ENCODE measurements at places on chromosomes 3 and 15.

DNA sequence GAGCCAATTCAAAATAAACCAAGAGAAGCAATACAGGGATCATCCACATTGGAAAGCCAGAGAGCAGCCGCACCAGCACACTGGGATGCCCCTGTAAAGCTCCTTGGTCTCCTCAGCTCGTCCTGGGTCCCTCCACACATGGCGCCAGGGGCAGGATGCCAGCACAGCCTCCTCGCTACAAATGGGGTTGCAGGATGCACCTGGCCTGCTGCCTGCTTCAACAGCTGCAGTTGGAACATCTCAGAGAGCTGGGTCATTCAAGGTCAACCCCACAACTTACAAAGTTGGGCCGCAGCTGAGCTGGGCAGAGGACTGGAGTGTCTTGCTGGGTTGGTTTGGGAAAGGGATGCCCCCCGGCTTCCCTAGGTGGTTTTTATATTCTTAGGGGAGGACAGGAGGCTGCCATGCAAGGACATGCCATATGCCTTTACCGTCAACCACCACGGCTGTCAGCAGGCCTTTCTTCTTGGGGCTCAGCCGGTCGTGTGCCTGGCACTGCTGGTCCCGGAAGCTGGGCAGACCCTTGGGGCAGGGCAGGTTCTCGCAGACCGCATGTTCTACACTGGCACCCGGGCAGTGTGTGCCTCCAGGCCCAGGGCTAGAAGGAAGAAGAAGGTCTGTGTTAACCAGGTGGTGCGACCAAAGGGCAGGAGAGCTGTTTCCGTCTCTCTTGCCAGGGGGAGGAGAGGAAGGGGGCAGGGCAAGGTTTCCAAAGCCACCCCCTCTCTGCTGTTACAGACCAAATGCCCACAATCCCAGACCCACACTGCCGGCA is 225.2 kb downstream of the ADAMTS17 start:
- no peak for DNase-seq

GRCh38 chr3:52792961-52793695 is 1.5 kb upstream of the ITIH3 start:
- DNase-seq, result no peak

DNA sequence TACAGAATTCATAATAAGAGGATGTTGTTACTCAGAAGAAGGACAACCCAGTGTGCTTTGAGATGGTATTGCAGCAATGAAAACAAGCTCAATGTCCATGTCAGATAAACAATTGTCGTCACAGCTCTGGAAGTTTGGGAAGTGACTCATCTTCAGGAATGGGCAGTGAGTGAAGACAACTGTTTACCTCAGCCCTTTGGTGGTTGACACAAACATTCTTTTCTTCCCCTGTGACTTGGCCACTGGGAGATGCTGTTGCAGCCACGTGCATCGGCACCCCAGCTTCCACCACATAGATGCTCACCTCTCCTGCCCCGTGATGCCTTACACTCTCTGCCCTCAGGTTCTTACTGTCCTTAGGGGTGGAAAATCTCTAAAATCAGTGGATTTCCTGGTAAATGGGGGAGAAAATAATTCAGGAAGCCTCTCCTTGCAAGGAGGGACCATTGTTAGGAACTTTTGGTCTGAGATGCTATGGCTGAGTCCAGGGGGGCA is 114.1 kb upstream of the GALNT15 start:
- no peak for DNase-seq

DNA sequence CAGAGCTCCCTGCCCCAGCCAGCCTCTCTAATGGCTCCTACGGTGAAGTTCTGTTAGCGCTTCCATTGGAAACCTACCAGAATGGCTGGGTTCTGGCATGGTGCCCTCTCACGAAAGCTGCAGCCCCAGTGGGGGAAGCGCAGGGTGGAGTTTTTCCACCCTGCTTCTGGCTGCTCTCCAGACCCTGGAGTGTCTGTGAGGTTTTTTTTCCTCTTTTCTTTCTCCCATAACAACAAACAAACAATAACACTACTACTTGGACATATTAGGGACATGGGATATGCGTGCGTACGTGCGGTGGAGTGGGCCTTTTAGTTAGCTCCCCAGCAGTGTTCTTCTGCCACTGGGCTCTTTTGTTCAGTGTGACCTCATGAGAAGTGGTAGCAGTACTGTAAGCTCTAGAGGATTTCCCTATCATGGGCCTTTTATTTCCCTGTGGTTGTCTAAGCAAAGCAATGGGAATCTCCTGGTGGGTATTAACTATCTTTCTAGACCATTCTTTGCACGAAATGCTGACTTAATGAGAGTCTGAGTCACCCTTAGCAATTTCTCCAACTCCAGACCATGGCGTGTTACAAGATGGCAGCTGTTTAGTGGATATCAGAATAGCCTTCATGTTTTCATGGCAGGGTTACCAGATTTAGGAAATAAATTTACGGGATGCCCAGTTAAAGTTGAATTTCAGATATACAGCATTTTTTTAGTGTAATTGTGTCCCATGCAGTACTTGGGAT is 161.9 kb downstream of the FNDC3B start:
- no peak for DNase-seq

DNA sequence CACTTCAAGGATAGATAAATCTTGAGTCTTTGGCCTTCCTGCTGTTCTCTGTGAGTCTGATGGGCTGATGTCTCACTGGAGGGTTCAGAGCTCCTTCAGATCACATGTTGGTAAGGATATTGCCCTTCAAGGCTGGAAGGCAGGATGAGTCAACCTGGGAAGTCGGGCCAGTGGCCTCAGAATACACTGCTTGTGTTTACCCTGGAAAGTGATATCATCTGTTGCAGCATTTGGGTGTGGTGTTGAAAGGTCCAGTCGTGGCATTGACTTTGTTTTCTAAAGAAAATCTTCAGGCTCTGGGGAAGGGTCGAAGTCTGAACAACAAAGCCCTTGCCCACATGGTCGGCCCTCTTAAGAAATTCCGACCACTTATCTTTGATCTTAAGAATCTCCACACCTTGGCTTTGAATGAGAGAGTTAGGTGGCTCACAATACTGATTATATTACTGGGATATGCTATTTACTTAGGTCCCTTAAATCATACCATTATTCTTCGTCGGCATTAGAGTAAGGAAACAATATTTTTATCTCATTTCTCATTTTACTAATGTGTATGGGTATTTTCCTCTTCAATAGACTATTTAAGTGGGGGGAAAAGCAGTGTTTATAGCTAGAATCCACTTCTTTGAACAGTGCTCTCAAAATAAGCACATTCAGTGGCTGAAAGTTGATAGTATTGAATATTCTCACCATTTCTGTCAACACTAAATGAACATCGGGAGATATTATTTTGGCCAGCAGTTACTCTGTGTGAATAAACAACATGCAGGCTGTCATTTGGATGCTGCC is 303.9 kb upstream of the RASGRP1 start:
- no peak for DNase-seq

- DNase-seq, result no peak
Observed at GRCh38 chr3:184604039-184604601, 42.5 kb downstream of the EPHB3 start.

DNA sequence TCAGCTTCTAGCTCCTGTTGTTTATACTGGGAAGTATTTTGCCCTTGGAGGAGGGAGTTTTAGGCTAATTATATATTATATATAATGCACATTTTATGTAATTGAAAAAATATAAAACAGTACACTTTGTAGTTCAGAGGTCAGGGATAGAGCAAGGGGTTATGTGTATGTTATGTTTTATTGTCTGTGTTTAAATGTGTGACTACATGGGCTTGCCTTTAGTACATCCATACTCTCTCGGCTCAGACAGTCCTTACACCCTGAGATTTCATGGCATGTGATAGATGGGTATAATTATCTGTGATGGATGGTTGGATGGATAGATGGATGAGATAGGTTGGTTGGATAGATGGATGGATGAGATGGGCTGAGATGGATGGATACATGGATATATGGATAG is 17.4 kb upstream of the ST3GAL6 start:
- no peak for DNase-seq

- peak; percentile 81 for DNase-seq
Observed at GRCh38 chr15:55993111-55993803, at the start of gene NEDD4. Gene NEDD4, minus strand, starts transcription at chr15:55993612. Its CDS starts 57 bp downstream, at chr15:55993555.

DNA sequence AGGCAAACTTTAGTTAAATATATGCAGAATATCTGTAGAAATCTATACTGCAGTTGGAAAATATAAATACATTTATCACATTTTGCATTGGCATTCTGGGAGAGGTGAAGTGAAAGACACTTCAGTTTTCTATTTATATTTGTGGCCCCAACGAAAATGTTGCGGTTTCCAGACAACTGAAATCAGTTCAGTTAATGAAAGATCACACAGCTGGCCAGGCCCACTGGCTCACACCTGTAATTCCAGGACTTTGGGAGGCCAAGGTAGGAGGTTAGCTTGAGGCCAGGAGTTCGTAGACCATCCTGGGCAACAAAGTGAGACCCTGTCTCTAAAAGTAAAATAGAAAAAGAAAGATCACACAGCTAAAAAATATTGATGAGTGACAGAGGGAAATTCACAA is 11.9 kb upstream of the CLASP2 start:
- no peak for DNase-seq

DNA sequence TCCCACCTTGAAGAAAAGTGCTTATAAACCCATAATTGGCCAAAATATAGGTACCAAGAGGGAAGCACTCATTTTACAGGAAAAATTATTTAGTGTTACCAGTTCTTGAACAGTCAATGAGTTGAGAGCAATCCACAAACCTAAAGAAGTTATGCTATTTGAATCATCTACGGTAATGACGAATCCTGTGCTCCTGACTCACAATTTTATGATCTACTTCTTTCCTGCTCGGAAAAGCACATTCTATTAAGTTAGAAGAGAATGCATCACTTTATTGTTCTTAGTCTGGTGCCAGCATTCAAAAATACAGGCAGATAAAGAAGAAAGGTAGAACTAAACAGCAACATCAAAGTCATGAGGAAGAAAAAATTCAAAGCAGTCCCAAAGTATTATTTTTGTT is 33.2 kb downstream of the CHRM5 start:
- DNase-seq, result no peak

DNA sequence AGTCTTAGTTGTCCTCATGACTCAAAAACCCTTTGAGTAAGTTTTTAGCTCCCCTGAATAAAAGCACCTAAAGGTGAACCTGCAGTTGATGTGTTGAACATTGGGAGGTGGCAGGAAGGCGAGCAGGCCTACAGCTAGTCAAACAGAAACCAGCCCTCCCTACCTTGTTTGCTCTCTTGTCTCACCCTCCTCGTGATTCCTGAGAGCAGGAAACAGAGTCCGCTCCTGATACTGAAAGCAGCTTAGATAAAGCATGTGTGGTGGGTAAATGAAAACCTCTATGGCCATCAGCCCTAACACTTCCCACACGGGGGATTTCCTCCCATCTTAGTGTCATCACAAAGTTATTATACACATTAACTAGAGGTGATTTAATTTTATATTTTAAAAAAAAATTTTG is 21.8 kb upstream of the CLDN18 start:
- peak; percentile 45 for DNase-seq

DNA sequence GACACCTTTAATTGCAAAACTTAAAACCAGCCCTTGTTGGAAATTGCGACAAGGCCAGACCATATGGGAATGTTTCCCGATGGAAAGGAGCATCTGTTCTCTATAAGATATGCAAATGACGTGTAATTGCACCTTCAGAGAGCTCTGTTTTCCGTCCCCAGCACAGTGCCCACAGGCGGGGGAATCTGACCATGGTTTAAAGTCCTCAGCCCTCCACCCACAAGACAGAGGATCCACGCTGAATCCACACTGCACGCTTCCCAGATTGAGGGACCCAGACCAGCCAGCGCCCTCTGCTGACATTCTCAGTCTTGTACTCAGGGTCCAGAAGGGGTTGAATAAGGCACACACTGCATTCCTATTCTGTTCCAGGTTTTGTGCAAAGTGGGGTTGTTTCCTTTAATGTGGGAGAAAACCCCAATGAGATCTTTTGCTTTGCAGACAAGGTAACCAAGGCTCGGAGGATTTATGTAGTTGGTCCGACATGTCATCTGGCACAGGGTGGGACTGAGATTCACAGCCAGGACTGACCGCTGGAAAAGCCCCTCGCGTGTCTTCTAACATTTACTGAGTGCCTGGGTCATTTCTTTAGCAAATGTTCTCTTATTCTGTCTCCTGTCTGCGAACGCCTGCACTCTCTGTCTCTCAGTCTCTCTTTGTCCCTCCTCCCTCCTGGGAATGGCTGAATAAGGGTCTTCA is 36.8 kb upstream of the KLHL25 start:
- no peak for DNase-seq

- DNase-seq, result no peak
Observed at GRCh38 chr3:188747489-188747888, 424.3 kb upstream of the TPRG1 start.

DNA sequence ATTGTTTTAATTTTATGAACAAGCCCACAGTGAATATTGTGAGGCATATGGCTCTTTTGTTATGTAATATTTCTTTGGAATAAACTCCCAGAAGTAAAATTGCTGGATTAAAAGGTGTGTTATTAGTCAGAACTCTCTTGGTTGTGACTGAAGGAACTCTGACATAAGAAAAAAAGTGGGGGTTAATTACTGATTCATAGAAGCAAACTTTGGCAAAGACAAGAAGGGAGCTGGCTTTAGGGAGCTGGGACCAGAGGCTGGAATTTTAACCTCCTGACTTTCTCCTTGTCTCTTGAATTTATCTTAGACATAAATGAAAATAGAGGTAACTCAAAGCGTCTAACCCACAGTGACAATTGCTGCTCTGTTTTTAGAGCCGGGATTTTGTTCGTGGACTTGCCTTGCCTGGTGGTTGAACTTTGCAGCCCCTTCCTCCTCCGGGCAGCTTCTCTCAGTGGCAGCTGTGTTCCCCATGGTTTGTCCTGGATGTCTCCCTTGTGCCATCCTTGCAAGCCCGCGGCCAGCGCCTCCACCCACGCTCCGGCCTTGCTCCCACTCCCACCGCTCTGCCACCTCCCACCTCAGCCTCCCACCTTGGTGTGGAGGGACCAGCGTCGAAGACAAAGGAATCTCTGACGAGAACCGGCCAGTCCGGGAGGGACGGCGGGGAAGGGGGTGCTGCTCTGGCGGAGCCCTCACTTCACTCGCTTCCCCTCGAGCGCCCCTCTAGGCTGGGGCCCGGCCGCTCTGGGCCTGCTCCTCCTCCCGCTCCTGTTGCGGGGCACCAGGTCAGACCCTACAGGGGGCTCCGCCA is 28.0 kb downstream of the ARHGAP31 start:
- DNase-seq, result no peak

- no peak for DNase-seq
Observed at GRCh38 chr3:30297112-30297511, 309.3 kb upstream of the TGFBR2 start.

DNA sequence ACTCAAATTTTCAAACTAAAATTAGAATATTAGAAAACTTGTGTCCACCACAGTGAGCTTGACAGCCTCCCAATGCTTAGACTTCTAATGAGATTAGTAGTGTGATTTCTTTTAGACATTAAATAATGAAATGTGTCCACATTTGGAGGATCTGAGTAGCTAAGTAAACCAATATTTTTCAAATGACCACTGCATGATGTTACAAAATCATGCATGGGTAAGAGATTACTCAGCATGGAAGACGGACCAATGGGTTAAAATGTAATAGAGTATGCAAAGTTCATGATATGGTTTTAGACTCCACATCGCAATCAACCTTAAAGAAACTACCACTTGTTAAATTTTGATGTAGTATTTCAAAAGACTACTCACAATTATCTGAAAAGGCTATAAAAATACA is 130.6 kb downstream of the IMPG2 start:
- no peak for DNase-seq

Measured in activated CD8-positive, alpha-beta memory T cell treated with anti-CD3 and anti-CD28 coated beads, Interleukin-2, amount 10 ng/mL, durations not matched to agents 7 days and 5 days (primary cell).